ENCODE measurements at places on chromosomes 7 and 10.
A peak's percentile ranks its signal among the peaks of the same experiment; 100 is the strongest.

DNA sequence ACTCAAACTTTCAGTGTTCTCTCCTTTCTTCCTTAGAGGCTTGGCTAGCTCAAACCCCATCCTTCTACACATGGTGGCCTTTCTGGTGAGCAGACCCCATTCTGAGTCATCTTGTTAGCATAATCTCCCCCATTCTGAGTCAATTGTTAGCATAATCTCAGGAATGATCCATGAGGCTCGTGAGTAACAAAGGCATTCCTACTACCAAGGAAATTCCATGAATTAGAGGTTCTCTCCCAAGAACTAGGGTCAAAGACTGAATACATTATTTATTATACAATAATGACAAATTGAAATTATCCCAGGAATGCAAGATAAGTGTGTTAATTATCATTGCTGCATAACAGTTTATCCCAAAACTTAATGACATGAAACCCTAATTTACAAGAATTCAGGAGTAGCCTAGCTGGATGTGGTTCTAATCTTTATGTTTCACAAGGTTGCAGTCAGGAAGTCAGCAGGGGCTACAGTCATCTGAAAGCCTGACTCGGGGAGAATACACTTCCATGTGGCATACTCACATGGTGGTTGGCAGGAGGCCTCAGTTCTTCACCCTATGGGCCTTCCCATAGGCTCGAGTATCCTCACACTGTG, 100.2 kb downstream of the MMRN2 start:
- DNase-seq = no peak

DNA sequence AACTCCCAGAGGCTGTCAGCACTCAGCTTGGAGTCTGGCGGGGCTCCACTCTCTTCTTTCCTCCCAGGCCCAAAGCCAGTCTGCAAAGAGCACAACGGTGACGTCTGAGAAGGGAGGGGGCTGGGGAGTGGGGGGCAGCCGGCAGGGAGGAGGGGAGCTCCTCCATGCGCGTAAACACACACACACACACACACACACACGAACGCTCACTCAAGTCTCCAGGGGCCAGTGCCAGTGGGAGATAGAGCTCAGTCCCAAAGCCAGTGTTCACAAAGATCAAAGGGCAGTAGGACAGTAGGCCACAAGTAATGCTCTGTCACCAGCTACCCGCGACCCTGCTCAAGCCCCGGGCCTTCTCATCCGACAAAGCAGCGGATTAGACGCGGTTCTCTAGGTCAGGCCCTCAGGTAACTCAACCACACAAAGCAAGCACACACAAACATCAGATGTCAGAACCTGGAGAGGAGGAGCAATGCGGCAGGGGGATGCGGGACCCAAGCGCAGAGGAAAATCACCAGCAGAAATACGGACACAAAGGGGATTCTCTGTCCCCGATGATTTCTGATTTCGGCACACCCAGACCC, 19.9 kb downstream of the TCAF1 start:
- peak; percentile 70 for DNase-seq

DNA sequence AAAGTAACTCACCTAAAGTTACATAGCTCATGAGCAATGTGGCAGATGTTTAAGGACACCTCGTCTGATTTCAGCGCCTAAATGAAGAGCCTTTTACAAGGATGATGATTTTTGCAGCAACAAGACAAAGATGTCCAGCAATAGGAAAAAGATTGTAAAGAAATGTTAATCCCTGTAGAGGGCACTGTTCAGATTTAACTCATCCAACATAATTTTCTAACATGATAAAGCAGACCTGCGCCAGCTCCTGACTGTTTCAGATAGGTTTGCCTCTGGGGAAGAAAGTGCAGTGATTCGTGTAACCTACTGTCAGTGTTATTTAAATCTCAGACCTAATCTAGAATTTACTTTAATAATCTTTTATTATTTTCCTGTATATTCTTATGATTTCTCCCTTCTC, 595.2 kb downstream of the AUTS2 start:
- no peak for DNase-seq

DNA sequence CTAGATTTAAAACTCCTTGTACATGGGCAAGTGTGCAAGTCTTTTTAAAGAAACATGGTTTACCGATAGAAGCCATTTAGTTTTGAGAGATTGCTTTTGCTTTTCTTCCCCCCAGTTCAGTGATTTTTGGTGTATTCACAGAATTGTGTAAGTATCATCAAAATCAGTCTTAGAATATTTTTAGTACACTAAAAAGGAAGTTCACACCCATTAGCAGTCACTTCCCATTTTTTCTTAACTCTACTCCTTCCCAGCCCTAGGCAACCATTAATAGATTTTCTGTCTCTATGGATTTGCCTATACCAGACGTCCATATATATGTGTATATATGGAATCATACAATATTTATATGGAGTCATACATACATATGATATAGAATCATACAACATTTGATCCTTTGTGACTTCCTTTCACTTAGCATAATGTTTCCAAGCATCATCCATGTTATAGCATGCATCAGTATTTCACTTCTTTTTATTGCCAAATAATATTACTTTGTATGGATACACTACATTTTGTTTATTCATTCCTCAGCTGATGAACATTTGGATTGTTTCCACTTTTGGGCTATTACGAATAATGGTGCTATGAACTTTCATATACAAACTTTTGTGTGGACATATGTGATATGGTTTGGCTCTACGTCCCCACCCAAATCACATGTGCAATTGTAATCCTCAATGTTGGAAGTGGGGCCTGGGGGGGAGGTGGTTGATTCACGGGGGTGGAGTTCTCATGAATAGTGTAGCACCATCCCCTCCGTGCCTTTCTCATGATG, 16.5 kb upstream of the ARL4A start:
- DNase-seq = no peak

GRCh38 chr7:134726581-134726980, 52.9 kb upstream of the CALD1 start:
- DNase-seq = no peak
